ENCODE measurements at places on chromosomes 1 and 21. TPM values are rescaled to one million over a fixed set of nuclear protein-coding genes. Genes with fewer than 3 reads are reported as not detected.

Gene OTUD3
- total RNA-seq, result 6.4 TPM

DNA sequence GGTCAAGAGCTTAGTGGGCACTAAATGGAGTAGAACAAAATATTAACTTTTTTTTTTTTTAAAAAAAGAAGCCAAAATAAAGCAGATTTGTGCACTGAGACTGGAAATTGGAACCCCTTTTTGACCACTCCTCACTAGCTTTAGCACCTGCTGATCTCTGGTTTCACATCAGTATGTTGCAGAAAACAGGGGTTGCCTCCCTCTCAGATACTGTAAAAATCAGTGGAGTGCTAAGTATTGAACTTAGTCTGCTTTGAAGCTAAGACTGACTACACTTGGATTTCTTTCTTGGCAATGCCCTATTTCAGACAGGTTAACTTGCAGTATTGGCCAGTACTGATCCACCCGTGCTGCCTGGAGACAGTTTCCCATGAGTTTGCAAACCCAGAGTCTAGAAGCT is 2.7 kb upstream of the KIAA0040 start:
- no peak for DNase-seq
- H3K36me3 ChIP-seq, result no peaks in the 10 kb centered on the region

DNA sequence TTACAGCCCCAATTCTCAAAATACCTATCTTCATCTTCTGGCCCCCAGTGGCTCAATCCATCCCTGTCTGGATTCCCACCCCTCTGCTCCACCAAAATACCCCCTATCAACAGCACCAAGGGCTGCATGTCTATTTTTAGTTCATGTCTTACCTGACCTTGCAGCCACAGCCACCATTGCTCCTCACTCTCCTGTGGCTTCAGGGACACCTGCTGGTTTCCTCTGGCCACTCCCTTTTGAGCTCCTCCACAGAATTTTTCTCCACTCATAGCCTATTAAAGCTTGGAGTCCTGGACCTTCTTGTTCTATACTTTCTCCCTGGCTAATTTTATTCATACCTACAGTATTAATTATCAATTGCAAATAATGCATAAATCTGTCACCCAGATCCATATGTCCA is 125.3 kb upstream of the NGF start:
- no peaks in the 10 kb centered on the region for H3K27me3 ChIP-seq
- no peak overlapping the region for H3K27ac ChIP-seq
- no peaks in the 10 kb centered on the region for H3K4me1 ChIP-seq
- DNase-seq, result no peak

DNA sequence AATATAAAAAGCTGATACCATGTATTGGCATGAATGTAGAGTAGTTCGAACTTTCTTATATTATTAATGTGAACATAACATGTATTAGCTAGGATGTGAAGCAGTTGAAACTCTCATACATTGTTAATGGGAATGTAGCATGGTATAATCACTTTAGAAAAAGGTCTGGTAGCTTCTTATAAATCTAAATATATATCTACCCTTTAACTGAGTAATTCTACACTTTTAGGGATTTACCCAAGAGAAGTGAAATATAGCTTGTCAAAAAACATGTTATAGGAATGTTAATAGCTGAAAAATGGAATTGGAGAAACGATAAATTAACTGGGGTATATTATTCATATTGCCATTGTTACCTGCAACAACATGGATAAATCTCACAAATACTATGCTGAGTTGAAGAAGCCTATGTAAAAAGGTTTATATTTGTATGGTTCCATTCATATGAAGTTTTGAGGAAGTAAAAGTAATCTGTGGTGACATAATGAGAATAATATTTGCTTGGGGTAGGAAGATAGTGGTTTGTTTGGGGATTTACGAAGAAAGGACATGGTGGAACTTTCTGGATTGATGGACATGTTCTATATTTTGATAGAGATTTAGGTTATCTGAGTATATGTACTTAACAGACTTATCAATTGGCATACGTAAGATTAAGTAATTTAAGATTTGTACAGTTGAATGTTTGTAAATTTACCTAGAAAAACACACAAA is 76.6 kb downstream of the MAST2 start:
- no peaks in the 10 kb centered on the region for H3K27me3 ChIP-seq
- no peaks in the 10 kb centered on the region for H3K36me3 ChIP-seq
- H3K4me1 ChIP-seq, result no peaks in the 10 kb centered on the region
- no peak overlapping the region for H3K27ac ChIP-seq
- no peak overlapping the region for H3K4me3 ChIP-seq

GRCh38 chr1:56484695-56485094 is 94.7 kb downstream of the PLPP3 start:
- no peak overlapping the region for H3K27ac ChIP-seq
- no peaks in the 10 kb centered on the region for H3K36me3 ChIP-seq
- no peaks in the 10 kb centered on the region for H3K27me3 ChIP-seq
- no peak for DNase-seq

DNA sequence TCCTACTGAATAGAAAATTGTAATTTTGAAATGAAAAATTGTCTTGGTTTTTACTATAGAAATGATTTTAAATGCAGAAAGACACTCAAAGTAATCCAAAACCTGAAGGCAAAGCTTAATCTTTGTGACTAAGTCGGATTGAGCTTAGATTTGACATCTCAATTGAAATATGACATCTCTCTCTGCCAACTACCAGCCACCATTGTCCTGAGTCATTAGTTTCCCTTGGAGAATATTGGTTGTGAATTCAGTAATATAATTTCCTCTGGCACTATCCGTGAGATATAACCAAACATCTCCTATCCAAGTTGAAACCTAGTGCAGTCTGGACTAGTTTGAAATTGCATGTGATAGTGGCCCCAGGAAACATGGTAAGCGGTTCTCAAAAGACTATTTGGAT is 37.1 kb downstream of the PLA2G4A start:
- no peak overlapping the region for H3K4me3 ChIP-seq
- H3K27ac ChIP-seq, result no peak overlapping the region
- H3K27me3 ChIP-seq, result no peaks in the 10 kb centered on the region
- no peak for DNase-seq
